ENCODE measurements at places on chromosomes 1 and 21.

DNA sequence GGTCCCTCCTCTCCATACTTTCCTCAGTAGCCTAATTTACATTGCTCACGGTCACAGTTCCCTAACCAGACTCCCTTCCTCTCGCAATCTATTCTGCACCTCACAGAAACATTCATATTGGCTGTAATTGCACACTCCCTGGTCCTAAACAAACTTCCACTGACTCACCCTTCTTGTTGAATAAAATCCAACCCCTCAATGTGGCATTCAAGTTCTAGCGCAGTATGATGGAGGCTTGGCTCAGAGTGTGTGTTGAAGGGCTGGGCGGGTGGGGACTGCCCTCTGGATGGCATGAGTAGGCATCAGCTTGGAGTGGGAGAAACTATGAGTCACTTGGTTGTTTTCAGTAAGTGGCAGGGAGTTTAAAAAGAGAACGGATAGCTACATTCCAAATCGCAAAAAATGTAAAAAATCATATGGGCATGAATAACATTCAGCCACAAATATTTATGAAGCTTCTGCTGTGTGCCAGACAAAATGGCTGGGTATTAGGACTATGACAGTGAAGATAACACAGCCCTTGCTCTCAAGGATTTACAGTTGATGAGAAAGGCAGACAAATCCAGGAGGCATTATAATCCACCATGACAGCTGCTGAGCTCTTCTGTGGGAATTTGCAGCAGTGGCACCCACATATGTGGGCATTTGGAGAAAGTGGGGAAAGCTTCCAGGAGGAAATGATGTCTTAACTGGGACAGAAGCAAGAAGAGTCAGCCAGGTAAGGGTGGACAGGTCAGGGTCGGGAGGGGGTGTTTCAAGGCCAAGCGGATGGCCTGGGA is 42.2 kb upstream of the LYST start:
- H3K4me1 ChIP-seq = peaks cover 52% of the 10 kb centered on the region
- no peaks in the 10 kb centered on the region for H3K36me3 ChIP-seq
- H3K27me3 ChIP-seq = no peaks in the 10 kb centered on the region

DNA sequence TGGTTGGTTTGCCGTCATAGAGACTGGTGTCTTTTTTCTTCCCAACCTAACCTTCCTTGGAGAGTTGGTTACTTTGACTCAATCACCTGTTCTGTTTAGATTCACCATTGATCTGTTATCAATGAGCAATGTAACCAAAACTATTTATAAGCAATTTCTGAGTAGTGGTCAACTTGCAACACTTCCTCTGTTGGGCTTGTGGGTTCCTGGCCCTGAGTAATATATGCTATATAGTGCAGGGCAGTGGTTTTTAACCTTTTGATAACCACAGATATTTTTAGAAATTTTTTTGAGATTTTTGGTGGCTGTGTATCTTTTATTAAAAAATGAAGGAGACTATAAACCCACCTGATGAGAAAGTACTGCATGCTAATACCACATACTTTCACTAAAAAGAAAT is 9.4 kb upstream of the XCL1 start:
- no peaks in the 10 kb centered on the region for H3K27me3 ChIP-seq
- peaks cover 2% of the 10 kb centered on the region for H3K4me1 ChIP-seq
- H3K4me3 ChIP-seq = no peak overlapping the region
- no peak for DNase-seq
- no peaks in the 10 kb centered on the region for H3K36me3 ChIP-seq

GRCh38 chr1:24928689-24929397 is 1.2 kb downstream of the RUNX3 start:
- no peaks in the 10 kb centered on the region for H3K27me3 ChIP-seq
- H3K4me3 ChIP-seq = peak overlapping the region; percentile 86
- H3K36me3 ChIP-seq = peaks cover 32% of the 10 kb centered on the region
- peaks cover 76% of the 10 kb centered on the region for H3K4me1 ChIP-seq
- H3K27ac ChIP-seq = peak overlapping the region; percentile 76

DNA sequence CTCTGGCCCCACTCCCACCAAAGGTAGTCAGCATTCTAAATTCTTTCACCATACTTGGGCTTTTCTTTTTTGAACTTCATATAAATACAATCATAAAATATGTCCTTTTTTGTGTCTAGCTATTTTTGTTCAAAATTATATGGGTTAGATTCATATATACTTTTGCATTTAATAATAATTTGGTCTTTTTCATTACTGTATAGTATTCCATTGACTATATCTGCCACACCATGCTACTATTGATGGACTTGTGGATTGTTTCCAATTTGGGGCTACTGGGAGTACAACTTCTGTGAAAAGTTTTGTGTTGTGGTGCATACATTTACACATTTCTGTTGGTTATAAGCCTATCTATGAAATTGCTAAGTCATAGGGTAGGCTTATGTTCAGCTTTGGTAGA is 85.7 kb downstream of the GLUL start:
- DNase-seq = no peak
- no peaks in the 10 kb centered on the region for H3K36me3 ChIP-seq
- H3K27ac ChIP-seq = no peak overlapping the region

DNA sequence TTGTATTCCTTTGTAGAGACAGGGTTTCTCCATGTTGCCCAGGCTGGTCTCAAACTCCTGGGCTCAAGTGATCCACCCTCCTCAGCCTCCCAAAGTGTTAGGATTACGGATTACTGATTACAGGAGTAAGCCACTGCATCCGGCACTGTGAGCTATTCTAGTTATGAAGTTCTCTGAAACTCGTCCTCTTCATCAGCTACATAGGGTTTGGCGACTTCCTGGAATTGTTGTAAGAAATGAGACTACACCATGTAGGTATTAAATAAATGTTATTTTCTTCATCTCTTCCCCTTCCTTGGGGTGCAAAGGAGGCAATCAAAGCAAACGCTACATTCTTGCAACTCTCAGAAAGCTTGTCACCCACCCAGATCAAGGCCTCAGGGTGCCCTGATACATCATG is 131.2 kb upstream of the TIAM1 start:
- no peak for DNase-seq
- H3K27ac ChIP-seq = no peak overlapping the region
- H3K27me3 ChIP-seq = no peaks in the 10 kb centered on the region
- peaks cover 5% of the 10 kb centered on the region for H3K4me1 ChIP-seq
- no peak overlapping the region for H3K4me3 ChIP-seq
